ENCODE measurements at places on chromosomes 12 and 14.

DNA sequence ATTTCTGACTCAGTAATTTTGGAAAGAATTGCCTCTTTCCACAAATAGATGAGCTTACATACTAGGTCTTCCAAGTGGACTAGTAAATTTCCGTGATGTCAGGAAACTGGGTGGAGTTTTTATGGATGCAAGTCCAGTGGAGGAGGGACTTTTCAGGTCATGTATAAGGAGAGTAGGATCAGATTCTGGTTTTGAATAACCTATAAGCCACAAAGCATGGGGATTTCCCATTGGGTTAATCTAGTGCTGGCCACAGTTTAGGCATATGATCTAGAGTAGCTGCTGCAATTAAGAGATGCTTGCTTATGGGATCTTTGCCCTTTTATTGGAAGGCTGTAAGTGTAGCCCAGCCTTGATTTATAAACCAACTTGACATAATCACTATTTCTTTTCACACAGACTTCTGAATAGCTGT lies 33.8 kb downstream of the STK38L start:
- no peak for DNase-seq

DNA sequence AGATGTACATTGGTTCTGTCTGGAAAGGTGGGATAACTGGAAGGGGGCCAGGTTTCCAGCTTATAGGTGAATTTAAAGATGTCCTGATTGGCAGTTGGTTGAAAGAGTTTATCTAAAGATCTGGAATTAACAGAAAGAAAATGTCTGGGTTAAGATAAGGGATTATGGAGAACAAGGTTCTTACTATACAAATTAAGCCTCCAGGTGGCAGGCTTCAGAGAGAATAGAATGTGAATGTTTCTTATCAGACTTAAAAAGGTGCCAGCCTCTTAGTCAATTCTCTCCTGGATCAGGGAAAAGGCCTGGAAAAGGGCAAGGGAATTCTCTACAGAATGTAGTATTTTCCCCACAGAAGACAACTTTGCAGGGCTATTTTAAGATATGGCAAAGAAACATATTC lies 53.1 kb downstream of the CNTN1 start:
- DNase-seq = no peak

- DNase-seq = no peak
Measured at GRCh38 chr12:12811343-12811742, 1.8 kb upstream of the DDX47 start.

- no peak for DNase-seq
Measured at GRCh38 chr14:20723488-20723887, 22.2 kb upstream of the EDDM3A start.

GRCh38 chr12:69783365-69783764 lies 41.7 kb upstream of the MYRFL start:
- no peak for DNase-seq

All from hematopoietic multipotent progenitor cell treated with erythropoietin and hydrocortisone succinate and interleukin-3 and kit ligand, for 17 days (in vitro differentiated cells).